Naive B cell (primary cell): ENCODE measurements at places on chromosomes 11 and 22. TPM values are rescaled to one million over a fixed set of nuclear protein-coding genes. Genes with fewer than 3 reads are reported as not detected.

Gene OR10A2
- not detected for polyA plus RNA-seq

Gene ESAM
- polyA plus RNA-seq = 25.1 TPM

DNA sequence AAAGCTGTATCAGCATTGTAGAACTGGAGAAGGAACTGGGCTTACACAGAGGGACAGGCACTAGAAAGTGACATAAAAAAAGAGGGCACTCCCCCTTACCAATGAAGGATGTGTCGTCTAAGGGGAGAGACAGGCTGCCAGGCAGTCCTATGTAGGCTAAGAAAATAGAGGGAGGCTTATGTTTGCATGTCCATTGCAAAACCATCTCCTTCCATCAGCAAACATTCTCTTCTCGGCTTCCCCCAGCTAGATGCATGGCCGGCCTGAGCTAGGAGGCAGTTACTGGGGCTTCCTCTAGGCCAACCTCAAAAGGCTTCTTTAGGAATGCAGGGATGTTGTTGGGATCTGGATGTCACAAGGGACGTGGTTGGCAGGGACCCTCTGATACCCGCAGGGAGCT, 139.1 kb downstream of the PKNOX2 start:
- H3K36me3 ChIP-seq = no peaks in the 10 kb centered on the region
- H3K4me1 ChIP-seq = no peaks in the 10 kb centered on the region

GRCh38 chr22:22769434-22770279, 118.0 kb upstream of the IGLL5 start:
- no peak overlapping the region for H3K27ac ChIP-seq
- H3K4me3 ChIP-seq = no peak overlapping the region

Gene SPI1
- polyA plus RNA-seq = 46.6 TPM

Gene CRYBA4
- polyA plus RNA-seq = not detected

GRCh38 chr11:12540913-12541582, 133.2 kb upstream of the TEAD1 start:
- H3K4me1 ChIP-seq = no peaks in the 10 kb centered on the region
- H3K27ac ChIP-seq = no peak overlapping the region
- H3K36me3 ChIP-seq = no peaks in the 10 kb centered on the region
- H3K4me3 ChIP-seq = no peak overlapping the region
